Effector CD4-positive, alpha-beta T cell (primary cell): ENCODE measurements at places on chromosomes 7 and 10.

GRCh38 chr10:131814567-131815265 is 86.1 kb upstream of the PPP2R2D start:
- no peak for DNase-seq

DNA sequence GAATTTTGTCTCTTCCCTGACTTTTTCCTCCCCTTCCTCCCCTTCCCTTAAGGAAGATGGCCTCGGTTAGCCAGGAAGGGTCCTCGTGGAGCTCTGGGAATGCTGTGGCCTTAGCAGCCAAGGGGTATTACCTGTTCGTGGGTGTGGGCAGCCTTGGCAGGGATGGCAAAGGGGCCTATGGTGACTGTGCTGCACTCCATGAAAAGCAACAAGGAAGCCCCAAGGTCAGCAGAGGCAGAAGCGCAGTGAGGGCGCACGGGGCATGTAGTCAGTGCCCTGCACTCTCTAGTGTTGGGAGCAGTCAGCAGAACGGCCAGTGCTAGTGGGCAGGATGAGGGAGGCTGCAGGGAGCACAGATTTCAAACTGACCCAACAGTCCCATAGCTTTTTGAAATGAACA is 191.8 kb downstream of the ADARB2 start:
- DNase-seq = no peak

DNA sequence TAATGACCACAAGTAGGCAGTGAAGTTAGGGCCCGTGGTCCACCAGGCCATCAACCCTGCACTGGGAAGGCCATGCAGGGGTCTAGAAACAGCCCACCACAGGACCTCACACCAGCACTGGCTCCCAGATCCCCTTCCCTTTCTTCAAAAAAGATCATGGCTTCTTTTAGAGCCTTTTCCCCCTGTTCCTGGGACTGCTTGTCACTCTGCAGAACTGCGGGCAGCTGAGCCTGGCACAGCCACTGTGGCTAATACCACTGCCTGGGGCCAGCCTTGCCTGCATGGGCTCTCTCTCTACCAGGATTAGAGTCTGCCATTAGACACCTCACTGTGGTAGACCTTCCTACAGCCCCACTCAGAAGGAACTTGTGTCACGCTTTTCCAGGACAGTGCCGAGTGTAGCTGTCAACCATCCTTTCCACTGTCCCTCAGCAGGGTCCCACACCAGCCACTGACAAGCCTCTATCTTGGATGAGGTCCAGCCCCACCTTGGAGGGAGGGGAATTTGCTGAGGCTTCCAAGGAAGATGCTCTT is 19.0 kb upstream of the C10orf90 start:
- no peak for DNase-seq

DNA sequence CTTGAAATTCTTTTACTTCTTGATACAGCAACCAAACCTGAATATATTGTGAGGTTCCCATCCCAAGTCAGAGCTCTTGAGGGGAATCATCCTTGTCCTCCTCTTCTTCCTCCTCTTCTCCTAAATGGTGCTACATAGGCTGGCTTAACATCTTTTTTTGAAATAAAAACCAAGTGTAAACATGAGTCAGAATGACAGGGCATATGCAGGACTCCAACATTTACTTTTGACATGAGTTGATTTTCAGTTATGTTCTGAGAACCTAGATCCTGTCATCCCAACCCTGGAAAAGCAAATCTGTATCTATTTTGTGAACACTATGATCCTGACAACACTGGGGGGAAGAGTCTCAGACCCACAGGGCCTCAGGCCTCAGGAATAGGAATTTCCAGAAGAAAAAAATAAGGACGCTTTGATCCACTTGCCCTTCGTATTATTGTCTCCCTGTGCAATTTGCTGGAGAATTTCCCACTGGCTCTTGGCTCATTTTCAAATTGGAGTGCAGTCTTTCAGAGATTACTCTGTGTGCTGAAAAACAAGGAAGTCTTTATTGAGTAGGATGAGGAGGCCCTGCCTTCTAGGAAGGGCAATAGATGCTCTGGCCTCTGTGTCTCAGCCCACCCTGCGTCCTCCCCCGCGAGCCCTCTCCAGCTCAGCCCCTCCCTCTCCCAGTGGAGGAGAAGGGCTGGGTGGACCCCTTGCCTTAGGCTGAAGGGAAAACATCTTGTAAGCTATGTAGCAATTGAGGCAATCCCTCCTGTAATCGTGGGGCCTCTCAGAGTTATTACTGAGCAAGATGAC is 121.6 kb downstream of the CREB5 start:
- DNase-seq = no peak

- DNase-seq = no peak
These were observed 555.0 kb downstream of the PTPRN2 start for GRCh38 chr7:158032561-158033115.

- DNase-seq = no peak
These were observed 25.1 kb upstream of the NDST2 start for GRCh38 chr10:73836427-73836980.
